CD4-positive, alpha-beta T cell treated with Interleukin-2 at 100 ng/mL for 4 hours (primary cell): ENCODE measurements at places on chromosomes 11 and 22.

- no peak for DNase-seq
Measured at GRCh38 chr22:32052244-32052643, 9.2 kb downstream of the SLC5A1 start.

DNA sequence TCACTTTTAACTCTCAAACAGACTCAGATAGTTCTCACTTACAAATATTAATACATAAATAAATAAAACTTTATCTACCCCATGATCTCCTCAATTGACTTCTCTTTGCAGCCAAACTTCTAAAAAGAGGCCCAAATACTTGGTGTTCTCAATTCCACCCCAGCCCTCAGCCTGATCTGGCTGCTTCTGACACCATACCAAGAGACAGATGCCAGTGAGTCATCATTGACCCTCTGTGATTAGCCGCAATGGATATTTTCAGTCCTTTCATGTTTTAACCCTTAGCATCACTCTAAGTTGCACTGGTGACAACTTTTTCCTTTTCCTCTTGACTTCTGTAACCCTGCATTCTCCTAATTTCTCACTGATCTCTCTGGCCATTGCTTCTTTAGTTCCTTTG, 184.1 kb upstream of the ARHGAP20 start:
- DNase-seq = no peak

DNA sequence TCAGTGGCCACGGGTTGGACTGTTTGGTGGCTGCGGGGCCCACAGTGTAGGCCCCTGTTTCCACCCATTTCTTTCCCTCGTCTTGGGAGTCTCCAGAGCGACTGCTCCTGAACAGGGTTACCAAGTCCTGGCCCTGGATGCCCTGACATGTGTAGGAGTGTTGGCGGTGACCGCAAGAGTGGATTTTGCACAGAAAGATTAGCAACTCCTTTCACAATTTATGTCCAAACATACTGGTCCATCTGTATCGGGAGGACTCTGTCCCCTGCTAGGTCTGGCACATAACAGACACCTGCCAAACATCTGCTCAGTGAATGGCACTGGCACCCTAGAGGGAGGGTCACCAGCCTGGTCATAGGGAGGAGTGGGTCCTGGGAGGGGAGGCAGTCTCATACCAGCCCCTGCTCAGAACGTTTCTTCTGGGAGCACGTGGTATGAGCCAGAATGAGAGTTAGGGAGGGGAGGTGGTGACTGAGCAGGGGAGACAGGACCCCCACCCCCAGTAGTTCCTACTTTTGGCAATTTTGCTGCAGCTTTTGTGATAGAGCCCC, 3.4 kb upstream of the APOA1 start:
- DNase-seq = no peak

DNA sequence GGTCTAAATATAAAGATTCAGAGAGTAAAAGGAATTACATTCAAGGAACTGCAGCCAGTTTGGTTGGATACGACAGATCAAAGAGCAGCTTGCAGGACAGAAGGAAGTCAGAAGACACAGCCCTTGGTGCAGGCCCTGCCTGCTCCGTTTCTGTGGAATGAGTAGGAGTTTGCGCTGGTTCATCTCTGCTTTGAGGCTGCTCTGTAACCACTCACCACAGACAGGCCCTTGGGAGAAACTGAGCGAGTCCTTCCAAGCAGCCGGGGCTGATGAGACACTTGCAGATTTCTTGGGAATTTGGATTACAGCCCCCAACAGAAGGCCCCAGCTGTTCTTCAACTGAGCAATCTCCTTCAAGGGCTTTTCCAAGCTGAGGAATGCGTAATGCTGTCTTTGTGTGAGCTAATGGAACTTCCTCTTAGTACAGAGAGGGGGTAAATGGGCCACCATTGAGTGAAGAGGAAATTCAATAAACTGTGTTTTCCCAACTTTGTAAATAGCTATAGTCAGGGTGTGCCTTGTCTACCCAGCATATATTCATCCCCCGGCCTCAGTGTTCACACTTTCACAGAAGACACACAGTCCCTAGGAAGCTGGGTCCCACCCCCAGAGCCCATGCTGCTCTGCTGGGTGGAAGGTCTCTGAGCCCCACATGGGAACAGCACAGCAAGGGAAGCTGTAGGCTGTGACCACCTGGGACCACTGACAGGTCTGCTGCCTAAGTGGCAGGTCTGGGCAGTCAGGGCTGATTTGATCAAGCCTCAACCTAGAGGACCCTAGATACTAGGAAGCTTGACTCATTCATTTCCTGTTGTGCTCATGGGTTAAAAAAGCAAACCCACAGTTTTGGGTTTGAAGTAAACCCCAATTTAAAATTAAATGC, 16.6 kb downstream of the IL10RA start:
- DNase-seq = peak; percentile 88

DNA sequence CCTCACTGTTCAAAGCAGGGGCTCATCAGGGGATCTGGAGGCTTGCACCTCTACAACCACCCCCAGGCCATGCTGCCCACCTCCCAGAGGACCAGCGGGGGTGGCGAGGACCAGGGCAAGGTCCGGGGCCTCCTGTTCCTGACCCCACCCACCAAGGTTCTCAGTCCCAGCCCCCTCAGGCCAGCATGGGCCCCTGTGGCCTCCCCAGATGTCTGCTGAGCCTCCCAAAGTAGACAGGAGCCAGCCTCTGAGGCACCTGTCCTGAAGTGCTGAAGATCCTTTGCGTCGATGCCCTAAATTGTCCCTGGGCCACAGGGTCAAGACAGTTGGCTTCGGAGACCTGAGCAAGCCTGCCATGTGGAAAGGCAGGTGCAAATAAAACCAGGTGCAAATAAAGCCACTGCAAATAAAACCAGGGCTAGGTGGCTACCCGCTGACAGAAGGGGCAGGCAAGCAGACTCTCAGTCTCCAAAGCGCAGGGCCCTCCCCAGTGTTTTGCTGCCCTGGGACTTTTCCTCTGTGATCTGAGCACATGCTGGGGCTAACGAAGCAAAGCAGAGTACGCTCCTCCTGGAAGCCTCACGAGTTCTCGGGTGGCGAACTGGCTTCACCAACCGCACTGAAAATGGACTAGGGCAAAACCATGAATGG, 22.4 kb upstream of the ARFGAP3 start:
- DNase-seq = no peak

DNA sequence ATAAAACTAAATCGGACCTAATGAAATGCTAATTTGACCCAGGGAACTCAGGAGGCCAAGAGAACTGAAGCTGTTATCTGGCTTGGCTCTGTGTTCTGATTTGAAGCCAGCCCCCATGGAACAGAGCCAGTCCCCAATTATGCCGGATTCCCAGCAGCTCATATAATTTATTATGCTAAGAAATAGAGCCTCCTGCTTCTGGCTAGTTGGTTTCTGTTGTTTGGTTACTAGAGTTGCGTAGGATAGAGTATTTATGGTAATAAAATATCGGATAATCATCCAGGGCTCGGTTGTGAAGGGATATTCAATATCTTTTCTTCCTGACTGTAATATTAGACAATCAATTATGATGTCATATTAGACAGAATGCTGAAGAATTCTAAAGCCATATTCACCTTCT, 120.4 kb upstream of the TTC12 start:
- DNase-seq = no peak

- DNase-seq = peak; percentile 3
Measured at GRCh38 chr11:120208777-120209176, 2.1 kb upstream of the OAF start.
